ENCODE measurements at places on chromosomes 7 and 10.
A peak's percentile ranks its signal among the peaks of the same experiment; 100 is the strongest.

GRCh38 chr10:63256009-63256773 is 123.1 kb downstream of the NRBF2 start:
- DNase-seq: no peak

DNA sequence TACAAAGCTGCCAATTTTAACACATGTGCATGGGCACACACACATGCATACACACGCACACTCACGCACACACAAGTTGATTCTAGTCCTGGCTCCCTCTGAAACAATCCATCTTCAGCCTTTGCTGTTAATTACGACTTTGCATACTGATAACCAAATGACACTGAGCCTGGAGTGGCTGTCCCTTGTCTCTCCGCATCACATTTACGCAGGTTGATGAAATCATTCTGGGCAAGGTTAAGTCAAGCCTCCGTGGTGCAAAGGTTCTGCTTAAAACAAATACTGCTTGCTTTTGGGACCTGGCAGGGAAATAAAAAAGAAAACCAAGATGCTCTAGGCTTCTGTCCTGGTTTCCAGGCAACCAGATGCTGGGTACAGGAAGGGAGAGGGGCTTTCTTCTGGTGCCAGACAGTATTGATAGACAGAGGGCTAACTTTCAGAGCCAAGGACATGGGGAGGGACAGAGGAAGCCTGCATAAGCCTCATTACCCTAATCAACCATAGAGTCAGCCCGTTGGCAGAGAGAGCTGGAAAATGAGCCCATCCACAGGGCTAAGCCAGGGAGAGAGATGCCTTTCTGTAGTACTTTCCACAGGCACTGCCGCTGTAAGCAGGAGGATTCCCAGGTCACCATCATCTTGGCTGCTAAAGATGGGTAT is 233.0 kb downstream of the WDR11 start:
- DNase-seq: no peak

DNA sequence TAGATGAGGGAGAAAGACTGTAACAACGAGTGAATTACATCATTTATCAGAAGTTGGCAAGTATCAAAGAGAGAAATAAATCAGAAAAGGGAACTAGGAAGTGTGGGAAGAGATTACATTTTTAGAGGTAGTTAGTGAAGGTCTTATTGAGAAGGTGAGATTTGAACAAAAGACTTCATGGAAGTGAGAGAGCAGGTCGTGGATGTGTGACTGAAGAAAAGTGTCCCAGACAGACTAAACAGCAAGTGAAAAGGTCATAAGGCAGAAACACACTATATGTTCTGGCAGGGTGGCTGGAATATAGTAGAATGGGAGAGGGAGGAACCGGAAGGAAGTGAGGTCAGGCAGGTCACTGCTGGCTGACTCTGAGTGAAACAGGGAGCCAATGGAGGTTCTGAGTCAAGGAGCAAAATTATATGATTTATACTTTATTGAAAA is 35.7 kb upstream of the RHOBTB1 start:
- no peak for DNase-seq

DNA sequence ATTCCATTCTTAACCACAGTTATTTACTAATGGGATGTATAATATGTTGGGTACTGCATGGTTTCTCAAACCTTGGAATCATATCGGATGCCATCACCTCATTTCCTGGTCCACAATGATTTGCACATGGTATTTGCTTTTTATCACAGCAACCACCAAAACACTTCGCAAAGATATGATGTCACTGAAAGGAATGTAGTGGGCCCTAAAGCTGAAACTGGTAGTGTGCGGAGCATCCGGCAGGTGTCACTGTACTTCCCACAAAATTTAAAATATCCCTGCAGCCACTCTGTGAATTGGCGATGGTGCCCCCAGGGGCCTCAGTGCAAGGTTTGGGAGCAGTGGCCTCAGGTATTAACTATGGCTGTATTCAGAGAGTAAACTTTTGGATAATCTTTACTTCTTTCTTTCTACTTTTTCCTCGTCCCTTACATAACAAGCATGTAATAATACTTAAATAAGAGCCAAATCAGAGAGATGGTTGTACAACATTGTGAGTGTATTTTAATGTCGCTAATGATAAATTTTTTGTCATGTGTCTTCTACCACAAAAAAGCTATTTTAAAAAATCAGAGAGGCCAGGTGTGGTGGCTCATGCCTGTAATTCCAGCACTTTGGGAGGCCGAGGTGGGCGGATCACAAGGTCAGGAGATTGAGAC is 66.2 kb downstream of the FAM241B start:
- DNase-seq: peak; percentile 5

- no peak for DNase-seq
These were observed 19.7 kb downstream of the CAV1 start for GRCh38 chr7:116544487-116544886.

DNA sequence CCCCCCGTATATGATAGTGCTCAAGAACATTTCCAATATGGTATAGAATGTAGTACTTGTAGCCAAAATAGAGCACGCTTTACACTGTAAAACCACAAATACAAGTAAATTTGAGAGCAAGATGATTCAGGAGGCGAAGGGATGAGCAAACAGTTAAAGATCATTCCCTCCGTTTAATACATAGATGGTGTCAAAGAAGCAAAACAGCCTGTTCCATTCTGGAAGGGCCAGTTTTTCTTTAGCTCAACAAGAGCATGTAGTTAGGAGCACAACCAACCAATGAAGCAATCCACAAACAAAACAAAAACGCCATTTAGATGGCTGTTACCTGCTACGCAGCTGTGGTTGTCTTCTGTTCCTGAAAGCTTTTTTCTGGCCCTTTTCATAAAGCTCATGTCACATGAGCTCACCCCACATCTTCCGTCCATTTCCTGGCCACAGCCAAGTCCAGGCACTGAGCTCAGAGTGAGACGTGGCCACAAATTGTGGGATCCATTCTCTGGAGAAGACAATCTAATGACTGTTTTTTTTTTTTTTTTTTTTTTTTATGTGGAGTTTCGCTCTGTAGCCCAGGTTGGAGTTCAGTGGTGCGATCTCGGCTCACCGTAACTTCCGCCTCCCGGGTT is 185.6 kb downstream of the FANK1 start:
- DNase-seq: no peak

DNA sequence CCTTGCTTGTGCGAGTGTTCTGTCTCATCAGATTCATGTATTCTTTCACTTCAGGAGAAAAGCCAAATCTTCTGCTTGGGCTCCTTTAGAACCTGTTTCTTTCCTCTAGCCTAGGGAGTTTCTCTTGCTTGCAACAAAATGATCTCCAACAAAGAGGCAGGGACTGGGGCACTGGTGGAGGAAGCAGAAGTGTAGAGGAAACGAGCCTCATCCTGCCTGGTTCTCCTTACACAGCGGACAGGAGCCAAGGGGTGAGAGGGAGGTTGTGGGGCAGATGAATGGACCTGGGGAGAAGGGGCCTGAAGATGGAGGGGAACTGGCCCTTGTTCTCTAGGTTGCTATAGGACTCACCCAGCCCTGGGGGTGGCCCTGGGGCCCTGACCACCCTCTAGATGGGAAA is 141.1 kb downstream of the PKD1L1 start:
- no peak for DNase-seq

DNA sequence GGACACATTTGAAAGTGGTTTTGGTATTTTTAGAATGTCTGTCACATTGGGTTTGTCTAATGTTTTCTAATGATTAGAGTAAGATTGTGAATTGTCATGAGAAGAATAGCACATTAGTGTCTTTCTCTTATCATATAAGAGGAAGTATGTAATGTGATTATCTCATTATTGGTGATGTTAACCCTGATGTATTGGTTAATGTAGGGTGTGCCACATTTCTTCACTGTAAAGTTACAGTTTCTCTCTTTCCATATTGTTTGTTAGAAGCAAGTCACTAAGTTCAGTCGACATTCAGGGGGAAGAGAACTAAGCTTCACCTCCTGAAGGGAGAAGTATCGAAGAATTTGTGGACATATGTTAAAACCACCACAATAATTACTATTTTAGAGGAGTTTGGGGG is 56.3 kb upstream of the DNAH11 start:
- no peak for DNase-seq

Measured in CD4-positive, alpha-beta T cell treated with Interleukin-6 for 4 hours (primary cell).